ENCODE measurements at places on chromosomes 16 and 17.

DNA sequence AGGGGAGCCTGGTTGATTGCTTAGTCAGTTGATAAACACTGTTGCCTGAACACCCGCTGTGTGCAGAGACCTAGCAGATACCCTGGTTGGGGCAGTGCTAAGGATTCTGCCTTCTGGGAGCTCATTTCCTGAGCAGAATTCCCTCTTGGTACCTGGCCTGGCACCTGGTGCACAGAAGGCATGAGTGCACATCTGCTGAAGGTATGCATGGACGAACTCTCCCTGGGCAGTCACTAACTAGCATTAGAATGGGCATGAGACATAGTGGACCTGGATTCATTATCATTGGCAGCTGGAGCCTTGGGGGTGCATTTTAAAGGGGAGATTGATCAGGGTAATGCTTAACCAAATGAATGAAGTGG lies 13.1 kb downstream of the ADCY7 start:
- no peak for DNase-seq

DNA sequence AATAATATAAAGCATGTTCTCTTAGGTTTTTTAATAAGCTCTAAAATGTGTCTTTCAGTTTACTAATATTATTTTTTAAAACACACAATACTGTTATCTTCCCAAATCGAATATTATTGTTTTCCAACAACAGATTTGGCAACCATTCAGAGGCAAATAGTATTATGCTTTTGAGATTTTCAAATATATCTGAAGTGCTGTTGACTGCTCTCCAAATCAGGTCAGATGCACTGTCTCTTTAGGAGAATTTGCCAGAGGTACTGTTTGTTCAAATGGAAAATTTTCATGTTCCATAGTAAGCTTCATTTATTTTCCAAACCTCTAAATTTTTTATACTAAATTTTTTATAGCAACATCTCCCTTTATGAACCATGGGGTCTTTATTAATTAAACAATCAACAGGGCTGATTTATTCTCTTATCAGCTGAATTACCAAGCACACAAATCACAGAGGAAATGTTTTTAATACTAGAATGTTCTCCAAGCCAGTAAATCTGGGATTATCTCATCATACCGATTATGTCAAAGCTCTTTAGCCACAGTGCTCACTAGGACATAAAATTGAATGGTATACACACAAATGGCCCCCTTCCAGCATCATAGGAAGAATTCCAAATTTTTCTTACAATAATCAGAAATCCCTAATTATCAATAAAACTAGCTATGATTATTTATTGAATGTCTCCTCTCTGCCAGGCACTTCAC lies 108.8 kb upstream of the HLF start:
- no peak for DNase-seq

DNA sequence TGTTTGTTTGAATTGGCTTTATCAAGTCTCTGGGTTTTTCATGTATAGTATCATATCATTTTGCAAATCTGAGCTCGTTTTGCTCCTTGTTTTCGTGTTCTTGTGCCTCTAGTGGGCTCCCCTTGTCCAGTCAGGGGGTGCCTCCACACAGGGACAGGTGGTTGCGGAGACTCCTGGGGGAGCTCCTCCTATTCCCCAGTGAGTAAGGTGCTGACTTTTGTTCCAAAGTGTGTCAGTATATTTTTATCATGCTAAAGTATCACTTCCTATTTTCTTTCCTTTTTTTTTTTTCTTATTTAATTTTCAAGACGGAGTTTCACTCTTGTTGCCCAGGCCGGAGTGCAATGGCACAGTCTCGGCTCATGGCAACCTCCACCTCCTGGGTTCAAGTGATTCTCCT lies 30.3 kb upstream of the IL17C start:
- DNase-seq, result no peak

GRCh38 chr17:13256545-13256944 lies 238.7 kb upstream of the ELAC2 start:
- DNase-seq, result no peak

- no peak for DNase-seq
Measured at GRCh38 chr17:20935740-20936139, 107.1 kb downstream of the USP22 start.

GRCh38 chr17:50976951-50977472 lies 110.9 kb upstream of the TOB1 start:
- no peak for DNase-seq

DNA sequence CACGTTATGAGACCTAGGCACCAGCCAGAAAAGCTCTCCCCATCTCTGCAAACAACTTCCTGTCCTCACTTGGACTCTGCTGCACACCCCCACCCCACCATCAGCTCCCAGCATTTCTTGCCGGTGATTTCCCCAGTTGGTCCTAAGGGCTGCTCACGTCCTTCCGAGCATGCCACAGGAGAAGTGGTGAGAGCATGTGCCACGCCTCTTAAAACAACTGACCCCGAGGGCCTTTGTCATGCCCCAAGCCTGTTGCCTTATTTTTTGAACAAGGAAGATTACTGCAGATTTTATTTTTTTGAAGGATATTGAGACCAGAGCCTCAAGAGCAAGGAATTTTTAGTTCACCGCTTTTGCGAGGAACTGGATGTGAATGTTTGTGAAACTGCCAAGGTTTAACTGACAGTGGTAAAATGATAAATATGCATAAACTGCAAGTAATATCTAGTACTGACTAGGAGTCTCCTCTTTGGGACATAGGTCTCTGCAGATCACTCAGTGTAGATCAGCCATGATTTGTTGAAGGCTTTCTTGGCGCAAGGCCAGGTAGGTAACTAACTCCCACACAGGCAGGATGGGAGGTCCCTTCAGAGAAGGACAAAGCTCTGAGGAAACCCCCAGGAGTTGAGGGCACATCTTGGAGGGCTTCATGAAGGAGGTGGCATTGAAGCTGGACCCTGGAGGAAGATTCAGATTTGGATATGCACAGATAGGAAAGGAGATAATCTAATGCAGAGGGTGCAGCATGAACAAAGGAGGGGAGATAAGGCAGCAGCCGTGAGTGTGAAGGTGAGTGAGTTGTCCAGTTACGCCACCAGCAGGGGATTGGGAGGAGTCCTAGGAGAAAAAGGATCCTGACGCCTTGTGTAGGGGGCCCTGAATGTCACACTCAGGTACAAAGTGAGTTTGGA lies 44.7 kb downstream of the TMEM132E start:
- DNase-seq, result no peak

DNA sequence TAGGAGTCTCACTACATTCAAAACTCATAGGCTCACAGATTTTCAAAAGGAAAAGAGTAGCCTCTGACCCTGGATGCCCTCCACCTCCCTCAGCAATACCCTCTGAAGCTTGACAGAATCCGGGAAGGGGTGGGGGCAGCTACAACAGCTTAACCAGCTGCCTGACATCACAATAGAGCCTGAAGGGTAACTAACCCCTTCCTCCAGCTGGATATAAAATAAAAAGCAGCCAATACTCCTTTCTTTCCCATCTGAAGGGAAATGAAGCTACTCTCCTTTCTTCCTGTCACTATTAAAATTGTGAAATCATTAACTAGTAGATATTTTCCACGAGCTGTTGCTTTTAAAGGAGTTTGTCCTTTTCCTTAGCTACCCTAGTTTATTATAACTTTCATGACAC lies 24.0 kb downstream of the USP31 start:
- DNase-seq, result no peak

DNA sequence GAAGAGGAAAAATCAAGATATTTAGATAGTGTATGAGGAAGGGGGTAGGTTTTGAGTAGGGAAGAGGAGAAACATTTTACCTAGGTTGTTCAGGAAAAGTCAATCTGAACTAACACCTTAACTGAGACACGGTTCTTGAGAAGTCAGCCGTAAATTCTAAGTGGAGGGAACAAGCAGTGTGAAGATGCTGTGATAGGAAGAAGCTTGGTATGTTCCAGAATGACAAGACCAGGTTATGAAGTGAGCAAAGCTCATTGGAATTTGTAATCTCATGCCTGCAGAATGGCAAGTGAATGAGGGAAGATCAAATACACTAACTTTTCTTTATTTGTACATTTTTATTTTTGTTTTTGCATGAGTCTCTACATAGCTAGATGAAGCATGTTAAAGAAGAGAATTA lies 307.6 kb downstream of the ZFHX3 start:
- no peak for DNase-seq

All from activated CD8-positive, alpha-beta memory T cell treated with anti-CD3 and anti-CD28 coated beads for 1 hour (primary cell).